ENCODE measurements at places on chromosomes 11 and 22. TPM values are rescaled to one million over a fixed set of nuclear protein-coding genes. Genes with fewer than 3 reads are reported as not detected.

Gene AMOTL1
- total RNA-seq: 38.6 TPM

Gene RBMXL2
- total RNA-seq: not detected

Gene MN1
- 1.8 TPM for total RNA-seq

Gene OR51B5
- 0.30 TPM for total RNA-seq

Gene TRIM51
- total RNA-seq: not detected

Gene PRODH
- total RNA-seq: not detected

Gene SCO2
- 3.0 TPM for total RNA-seq

Gene HMOX1
- 90.2 TPM for total RNA-seq

Gene SLC22A24
- total RNA-seq: not detected

Gene CYTH4
- total RNA-seq: 0.14 TPM

Gene MS4A4A
- not detected for total RNA-seq

Gene KRTAP5-1
- total RNA-seq: not detected

Gene CCDC179
- total RNA-seq: not detected

Gene CALCA
- not detected for total RNA-seq

Gene NAALAD2
- 2.4 TPM for total RNA-seq

Gene LRRC4C
- total RNA-seq: not detected

Gene CNGA4
- not detected for total RNA-seq

Gene KCNJ1
- total RNA-seq: not detected

Gene POU2F3
- under 0.01 TPM for total RNA-seq

Gene C11orf65
- 1.1 TPM for total RNA-seq

Gene USP35
- 10.1 TPM for total RNA-seq

Gene RCOR2
- total RNA-seq: 4.0 TPM

Gene LRRC75B
- total RNA-seq: 7.1 TPM

Gene COMT
- total RNA-seq: 252 TPM

Gene MRGPRE
- not detected for total RNA-seq

Gene OR8G5
- total RNA-seq: not detected

Gene OMP
- total RNA-seq: 1.2 TPM

Gene KCTD14
- total RNA-seq: 0.42 TPM

Gene MOGAT2
- total RNA-seq: not detected

Data from smooth muscle cell of the umbilical artery (primary cell).